ENCODE measurements at places on chromosomes 5 and 9.

- DNase-seq = no peak
Observed at GRCh38 chr5:73947906-73948640, 322.1 kb downstream of the ARHGEF28 start.

- no peak for DNase-seq
Observed at GRCh38 chr9:4246969-4247368, 52.9 kb downstream of the GLIS3 start.

DNA sequence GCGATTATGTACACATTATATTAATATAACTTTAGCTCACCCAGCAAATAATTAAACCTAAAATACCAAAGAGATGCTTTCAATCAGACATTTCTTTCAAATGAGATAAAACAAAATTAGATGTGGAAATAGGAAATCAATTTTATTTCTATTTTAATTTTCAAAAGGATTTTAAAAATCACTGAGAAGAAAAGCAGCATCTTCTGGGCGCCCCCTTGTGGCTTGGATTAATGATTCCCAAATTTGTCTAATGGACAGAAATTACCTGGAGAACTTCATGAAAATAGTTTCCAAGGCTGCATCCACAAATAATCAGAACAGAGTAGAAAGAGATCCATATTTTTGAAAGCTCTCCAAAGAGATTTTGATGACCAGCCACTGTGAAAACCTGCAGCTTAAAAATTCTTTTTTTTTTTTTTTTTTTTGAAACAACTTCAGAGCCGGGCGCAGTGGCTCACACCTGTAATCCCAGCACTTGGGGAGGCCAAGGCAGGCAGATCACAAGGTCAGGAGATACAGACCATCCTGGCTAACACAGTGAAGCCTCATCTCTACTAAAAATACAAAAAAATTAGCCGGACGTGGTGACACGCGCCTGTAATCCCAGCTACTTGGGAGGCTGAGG lies 50.9 kb upstream of the CEMIP2 start:
- DNase-seq = no peak

- no peak for DNase-seq
Observed at GRCh38 chr9:78213712-78214111, 22.2 kb upstream of the CEP78 start.

DNA sequence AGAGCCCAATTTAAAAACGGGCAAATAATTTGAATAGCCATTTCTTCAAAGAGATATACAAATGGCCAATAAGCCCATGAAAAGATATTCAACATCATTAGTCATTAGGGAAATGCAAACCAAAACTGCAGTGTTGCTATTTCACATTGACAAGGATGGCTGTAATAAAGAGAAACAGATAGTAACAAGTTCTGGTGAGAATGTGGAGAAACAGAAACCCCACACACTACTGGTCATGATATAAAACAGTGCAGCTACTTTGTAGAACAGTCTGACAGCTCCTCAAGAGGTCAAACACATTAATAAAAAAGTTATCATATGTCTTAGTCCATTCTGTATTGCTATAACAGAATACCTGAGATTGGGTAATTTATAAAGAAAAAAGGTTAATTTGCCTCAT lies 237.0 kb upstream of the GRAMD2B start:
- no peak for DNase-seq

DNA sequence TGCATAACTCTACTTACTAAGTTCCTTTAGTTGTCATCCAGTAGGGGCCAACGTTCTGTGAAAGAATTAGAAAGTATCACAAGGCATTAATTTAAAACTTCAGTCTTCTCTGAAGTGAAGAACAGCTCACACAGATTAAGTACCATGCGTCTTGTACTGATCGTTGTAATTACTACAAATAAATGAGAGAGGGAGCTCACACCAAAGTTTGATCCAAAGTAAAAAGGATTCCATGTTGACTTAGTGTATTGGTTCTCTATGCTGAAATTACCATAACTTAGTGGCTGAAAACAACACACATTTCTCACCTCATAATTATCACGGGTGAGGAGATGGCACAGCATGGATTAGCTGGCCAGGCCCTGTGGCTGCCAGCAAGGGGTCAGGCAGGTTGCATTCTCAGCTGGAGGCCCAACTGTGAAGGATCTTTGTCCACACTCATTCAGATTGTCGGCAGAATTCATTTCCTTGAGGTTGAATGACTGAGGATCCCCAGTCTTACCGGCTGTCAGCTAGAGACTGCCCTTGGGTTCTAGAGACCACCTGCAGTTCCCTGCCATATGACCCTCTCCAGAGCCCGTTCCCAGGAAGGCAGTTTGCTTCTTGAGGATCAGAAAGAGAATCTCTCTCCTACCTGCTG lies 169.1 kb downstream of the YTHDC2 start:
- DNase-seq = no peak

DNA sequence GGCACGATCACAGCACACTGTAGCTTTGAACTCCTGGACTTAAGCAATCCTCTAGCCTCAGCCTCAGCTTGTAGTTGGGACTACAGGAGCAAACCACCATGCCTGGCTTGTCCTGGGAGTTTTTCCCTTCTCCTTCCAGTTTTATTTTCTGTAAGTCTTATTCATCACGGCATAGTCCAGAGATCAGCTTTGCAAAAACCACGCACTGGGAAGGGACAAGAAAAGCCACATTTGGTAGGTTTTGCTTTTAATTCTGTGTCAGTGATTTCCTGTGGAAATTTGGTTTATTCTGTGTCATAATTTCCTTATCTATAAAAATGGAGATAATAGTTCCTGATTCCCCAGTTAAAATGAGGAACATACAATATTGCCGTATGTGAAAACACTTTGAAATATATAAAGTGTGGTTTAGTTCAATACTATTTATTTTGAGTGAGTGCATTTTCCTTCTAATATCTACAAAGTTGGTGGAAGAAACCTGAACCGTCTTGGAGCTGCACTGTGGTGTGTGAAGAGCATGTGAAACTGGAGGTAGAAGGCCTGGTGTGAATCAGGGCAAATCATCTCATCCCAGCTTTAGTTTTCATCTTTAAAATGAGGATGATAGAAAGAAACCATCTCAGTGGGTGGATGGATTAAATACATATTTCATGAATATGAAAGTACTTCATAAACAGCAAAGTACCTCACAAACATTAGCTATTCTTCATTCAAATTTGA lies 92.8 kb upstream of the ELL2 start:
- DNase-seq = no peak

DNA sequence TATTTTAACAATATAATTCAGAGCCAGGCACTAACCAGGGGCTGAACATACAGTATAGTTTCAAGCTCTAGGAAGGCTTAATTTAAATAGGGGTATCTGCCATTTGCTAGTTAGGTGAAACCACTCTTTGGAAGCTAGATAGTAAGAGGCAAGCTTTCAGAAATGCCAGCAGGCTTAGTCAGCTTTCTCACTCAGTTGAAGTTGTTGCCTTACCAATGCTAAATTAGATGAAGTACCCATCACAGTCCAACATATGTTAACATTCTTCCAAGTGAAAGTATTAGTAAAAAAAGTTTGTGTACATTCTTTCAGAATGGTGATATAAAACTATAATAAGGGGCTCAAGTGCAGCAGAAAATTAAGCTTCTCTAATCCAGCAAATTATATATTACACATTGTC lies 215.0 kb downstream of the CNTLN start:
- DNase-seq = no peak

DNA sequence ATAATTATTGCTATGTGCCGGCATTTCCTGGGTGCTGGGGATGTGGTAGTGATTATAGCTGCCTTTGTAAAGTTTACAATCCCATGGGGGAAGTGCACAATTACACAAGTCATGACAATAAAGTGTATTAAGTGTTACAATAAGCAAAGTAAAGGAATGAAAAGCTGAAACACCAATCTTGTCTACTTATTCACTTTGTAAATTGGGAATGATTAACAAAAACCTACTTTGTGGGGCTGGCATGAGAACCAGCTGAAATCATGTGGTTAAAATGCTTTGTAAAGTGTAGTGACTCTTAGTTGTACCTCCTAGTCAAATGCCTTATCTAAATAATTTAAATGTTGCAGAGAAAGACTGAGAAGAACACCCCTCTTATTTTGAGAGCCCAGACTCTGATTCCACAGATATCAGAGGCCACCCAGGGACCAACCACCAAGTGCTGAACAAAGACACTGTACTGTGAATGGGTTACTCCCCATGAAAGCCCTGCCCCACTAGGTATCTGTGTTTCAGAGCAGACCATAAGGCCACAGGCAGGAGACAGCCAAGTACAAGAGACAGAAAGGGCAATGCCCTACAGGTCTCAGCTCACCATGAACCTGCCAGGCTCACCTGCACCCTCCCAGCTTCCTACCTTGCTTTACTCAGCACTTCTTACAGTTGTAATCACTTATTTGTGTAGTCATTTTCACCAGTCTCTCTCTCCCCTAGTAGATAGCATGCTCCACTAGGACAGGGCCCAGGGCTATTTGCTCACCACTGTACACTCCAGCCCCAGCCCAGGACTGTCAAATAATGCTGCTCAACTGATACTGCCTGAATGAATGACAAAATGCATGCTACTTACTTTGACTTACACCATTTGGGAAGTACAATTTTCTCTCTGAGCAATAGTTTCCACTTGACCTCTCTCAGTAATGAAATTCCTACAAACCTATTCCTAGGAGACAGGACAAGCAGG lies 101.6 kb upstream of the APC start:
- DNase-seq = no peak

Data from NCI-H1417 treated with DMSO at 0.1 percent for 48 hours (cell line).